ENCODE measurements at places on chromosomes 16 and 17.

DNA sequence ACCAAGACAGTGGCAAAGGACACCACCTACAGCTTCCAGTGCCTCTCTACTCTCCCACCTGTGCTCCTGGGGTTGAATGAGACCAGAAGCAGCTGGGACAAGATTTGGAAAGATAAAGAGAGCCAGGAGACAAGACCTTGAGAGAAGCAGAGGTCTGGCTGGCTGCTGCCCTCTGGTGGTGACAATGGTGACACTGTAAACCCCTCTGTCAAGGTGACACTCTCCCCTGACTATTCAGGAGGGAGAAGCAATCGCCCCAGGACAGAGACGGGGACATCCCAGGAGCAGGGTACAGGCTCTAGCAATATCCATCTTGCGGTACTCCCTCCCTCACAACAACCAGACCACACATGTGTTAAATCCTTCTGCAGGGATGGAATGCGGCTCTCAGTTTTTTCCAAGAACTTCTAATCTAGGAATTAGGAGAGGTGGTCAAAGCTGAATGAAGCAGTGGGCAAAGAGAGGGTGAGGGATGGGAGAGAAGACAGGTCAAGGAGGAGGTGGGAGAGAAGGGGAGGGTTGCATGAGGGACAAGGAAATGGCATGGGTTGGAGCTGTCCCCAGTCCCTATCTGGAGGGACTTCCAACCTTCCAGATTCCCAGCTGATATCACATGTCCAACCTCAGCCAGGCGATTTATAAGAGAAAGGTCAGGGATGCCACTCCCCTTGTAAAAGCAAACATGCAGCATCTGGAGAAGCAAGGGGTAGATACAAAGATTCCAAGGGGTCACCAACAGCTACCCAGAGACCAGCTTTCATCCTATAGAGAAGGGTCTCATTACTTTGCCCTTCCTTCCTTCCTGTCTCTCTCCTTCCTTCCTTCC lies 2.9 kb downstream of the PHOSPHO1 start:
- DNase-seq = peak; percentile 63

GRCh38 chr16:13392341-13392740 lies 490.9 kb downstream of the SHISA9 start:
- DNase-seq = no peak

DNA sequence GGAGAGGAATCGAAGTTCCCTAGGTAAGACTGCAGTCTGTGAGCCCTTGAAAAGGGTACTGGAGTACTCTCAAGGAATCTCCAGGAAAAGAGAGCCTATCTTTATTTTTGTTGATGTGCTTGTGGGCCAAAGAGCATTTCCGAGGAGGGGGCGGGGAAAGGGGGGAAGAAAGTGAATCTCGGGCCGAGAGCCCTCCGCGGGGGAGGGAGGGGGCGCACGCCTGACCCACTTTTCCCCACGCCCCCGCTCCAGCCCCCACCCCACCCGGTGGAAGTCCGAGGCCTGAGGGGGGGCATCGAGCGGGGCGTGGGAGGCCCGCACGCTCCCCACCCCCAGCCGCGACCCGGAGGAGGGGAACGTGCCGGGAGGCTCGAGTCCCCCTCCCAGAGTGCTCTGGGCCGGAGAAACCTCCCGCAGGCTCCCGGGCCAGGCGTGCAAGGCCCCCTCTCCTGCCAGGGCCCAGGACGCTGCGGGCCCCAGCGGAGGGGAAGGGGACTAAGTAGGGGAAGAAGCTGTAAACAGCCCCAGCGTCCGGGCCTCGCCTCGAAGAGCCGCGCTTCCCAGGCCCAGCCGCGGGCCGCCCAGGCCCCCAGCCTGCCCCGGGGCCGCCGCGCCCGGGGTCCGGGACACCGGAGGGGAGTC lies 444 bp downstream of the HELZ start:
- no peak for DNase-seq

GRCh38 chr16:67885976-67886375 lies 1.3 kb downstream of the NRN1L start:
- DNase-seq = no peak

- DNase-seq = no peak
These were observed 3.0 kb downstream of the ICAM2 start for GRCh38 chr17:64017381-64017980.

Data from NCI-H1436 (cell line).